ENCODE measurements at places on chromosomes 5 and 9. TPM values are rescaled to one million over a fixed set of nuclear protein-coding genes. Genes with fewer than 3 reads are reported as not detected.

- no peak for DNase-seq
Measured at GRCh38 chr5:34519489-34520220, 136.5 kb upstream of the RAI14 start.

DNA sequence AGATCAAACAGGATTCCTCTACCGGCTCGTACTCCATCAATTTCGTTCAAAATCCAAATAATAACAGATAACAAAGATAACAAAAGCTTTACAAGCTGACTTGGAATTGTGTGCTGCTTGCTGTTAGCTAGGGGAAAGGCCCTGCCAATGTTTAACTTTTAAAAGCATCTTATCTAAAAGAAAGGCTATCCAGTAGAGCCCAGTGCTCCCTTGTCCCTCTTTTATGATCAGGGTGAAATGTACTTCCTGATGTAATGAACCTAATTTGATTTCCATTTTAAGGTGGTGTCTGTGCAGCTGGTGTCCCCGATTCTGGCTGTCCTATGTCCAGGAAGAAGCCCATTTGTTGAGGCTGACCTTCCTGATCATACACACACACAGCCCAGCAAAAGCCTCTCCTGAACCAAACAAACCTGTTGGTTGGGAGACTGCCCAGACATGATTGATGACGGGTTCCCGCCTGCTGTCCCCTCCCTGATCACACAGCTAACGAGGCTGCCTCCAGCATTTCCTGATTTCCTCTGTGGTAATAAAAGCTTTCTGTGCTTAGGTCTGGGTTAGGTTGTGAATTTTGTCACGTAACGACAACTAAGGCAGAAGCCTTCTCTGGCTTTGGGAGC is 54.1 kb downstream of the PWWP2A start:
- no peak for DNase-seq

- no peak for DNase-seq
Measured at GRCh38 chr9:5536684-5537083, 26.4 kb downstream of the PDCD1LG2 start.

GRCh38 chr5:138541511-138542179 is 1.4 kb downstream of the ETF1 start:
- no peak for DNase-seq

DNA sequence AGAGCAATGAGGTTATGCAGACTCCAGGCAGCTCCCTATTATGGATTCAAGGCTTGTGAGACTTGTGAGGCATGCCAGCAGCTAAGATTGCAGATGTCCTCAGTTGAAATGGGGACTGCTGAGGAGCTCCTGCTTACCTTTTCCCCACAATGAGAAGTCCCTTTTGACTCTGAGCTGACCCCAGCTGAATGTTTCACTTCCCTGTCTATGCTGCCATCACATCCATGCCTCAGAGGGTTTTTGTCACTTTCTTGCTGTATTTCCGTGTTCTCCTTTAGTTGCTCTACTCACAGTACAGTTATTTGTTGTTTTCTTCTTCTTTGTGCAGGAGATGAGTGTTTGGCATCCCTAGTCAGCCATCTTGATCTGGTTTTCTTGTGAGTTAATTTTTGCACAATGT is 18.8 kb upstream of the OR2S2 start:
- no peak for DNase-seq

DNA sequence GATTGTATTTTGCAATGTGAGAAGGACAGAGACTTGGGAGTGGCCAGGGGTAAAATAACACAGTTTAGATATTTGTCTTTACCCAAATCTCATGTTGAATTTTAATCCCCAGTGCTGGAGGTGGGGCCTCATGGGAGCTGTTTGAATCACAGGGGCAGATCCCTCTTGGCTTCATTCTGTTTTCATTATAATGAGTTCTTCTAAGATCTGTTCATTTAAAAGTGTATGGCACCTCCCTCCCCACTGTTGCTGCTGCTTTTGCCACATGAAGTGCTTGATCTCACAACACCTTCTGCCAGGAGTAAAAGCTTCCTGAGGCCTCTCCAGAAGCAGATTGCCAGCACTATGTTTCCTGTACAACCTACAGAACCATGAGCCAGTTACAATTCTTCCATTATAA is 28.1 kb downstream of the COX7C start:
- DNase-seq: no peak

DNA sequence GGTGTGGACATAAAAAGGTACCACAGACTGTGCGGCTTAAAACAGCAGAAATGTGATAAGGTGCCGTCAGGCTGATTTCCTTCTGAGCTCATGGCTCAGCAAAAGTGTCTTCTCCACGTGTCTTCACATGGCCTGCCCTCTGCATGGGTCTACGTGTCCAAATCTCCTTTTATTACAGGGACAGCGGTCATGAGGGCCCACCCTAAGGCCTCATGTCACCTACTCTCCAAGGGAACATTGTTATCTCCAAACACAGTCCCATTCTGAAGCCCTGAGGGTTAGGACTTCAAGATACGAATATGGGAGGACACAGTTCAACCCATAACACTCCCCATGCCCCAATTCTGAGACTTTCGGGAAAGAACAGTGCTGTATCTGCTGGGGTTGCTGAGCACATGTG is 35.2 kb downstream of the COL23A1 start:
- no peak for DNase-seq

GRCh38 chr5:127892467-127893207 is 189.4 kb downstream of the CCDC192 start:
- peak; percentile 37 for DNase-seq

DNA sequence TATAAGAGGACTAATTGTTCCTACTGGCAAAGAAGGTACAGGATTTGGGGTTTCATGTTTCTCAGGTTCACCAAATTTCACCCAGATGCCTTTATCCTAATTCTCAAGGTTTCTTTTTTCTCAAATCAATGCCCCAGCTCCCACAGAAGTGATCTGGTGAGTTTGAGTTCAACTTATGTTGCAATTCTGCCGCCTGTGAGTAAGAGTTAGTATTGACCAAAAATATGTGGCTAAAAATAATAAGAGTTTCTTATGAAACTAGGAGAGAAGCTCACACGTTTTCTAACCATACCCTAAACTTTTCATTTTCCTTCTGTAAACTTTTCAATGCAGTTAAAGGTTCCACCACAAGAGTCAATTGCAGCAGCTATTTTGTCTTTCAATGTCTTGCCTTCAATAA is 15.1 kb downstream of the SLCO6A1 start:
- DNase-seq: no peak

DNA sequence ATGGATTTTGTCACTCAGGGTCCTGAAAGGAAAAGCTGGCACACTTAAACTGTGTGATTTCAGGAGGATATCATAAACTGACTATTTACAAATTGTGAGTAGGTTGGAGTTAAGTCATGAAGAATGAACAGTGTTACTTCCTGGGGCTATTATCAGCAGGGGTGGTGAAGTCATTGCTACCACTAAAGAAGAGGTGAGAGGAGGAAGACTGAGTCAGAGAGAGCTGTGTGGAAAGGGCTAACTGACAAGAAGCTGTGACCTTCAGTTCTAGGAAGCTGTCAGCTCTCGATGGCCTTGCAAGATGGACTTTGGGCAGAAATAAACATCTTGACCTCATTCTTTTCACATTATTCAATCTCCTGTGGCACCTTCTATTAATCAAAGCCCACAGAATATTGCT is 72.3 kb upstream of the STARD4 start:
- DNase-seq: no peak

- peak; percentile 67 for DNase-seq
Measured at GRCh38 chr9:394347-395052, 179.8 kb downstream of the DOCK8 start.

DNA sequence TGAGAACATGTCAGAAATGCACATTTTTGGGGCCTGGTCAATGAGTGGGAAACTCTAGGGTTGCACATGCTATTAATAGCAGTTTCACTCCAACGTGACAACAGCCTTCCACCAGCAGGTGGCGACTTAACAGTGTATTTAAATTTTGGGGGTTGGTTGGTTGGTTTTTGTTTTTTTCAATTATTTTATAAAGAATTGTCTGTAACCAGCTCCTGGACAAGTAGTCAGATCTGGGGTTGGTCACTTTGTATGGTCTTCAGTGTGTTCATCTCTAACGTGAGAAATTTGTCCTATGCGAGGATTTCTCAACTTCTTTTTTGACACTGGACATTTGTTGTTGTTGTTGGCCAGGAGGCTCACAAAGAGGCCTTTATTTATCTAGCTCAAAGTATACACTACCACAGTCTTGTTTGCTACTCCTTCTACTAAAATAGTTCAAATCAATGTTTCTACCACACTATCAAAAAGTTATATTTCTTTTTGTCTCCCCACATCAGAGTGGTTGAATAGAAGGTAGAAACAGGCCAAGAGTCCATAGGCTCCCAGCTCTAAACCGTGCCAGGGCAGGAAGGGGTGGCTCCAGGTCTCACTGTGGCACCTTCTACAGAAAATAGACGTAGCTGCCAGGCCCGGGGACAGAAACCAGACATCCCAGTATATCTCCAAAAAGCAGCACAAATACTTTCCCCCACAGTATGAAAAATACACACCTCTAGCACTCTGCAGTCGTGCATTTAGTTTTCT is 110.4 kb downstream of the TRPM6 start:
- DNase-seq: peak; percentile 77

DNA sequence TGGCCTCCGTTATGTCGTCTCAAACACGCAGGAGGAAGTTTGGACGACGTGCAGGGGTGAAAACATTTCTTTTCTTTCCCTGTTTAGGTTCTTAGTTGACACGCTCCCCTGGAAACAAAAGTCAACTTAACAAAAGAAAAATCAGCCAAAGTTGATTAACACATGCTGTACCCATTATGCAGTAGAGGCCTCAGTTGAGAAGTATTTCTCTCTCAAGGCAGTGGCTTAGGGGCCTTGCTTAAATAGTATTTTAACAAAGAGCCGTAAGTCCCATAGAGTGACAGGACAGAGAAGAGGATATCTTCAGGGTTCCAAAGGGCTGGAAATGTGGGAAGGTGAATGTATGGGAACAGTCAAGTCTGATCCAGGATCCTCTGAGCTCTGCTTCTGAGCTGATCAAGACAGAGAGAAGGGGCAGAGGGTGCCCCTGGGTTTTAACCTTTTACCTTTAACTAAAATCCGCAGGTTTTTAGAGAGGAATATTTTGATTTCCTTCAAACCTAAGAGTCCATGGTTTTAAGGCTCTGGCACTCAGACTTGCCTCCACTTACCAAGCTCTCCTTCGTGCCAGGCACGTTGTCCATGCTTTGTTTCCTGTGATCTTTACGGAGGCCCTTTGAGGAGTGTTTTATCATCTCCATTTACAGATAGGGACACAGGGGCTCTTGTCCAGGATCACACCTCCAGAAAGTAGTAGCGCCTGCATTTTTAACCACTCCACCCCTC is 629 bp upstream of the CD74 start:
- no peak for DNase-seq

DNA sequence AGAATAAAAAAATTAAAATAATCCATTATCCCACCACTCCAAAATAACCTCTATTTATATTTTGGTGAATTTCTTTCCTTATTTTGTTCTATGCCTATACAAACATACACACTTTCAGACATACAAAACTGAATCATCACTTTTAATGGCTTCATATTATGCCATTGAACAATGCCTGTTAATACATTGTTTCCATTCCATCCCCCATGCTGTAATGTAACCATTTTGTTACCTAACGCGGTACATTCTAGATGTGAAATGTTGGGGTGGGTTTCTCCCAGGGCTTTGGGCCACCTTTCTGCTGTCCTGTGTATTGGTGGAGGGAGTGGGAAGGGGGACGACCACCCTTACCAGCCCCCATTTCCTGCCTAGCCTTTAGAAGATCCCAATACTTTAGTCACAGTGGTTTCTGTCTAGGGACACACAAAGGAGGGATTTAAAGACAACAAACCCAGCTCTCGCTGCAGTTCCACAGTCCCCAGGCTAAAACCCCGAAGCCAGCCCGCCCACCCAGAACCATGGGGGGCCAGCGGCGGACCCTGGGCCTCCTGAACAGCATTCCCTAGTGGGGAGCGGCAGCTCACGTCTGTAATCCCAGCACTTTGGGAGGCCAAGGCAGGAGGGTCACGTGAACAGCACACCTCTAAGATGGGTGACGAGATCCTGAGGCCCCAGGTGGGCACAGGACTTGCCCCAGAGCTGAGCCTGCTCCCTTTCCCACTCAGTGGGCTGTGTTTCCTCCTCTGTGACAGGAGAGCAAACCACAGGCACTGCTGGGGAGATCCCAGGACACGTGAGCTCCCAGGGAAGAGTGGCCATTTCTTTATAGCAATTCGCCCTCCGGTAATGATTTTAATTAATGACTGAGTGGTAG is 56.9 kb upstream of the STXBP1 start:
- no peak for DNase-seq

GRCh38 chr5:65127161-65127901 is 354.4 kb downstream of the ADAMTS6 start:
- no peak for DNase-seq

GRCh38 chr5:91219091-91219802 is 163.9 kb downstream of the ARRDC3 start:
- no peak for DNase-seq

DNA sequence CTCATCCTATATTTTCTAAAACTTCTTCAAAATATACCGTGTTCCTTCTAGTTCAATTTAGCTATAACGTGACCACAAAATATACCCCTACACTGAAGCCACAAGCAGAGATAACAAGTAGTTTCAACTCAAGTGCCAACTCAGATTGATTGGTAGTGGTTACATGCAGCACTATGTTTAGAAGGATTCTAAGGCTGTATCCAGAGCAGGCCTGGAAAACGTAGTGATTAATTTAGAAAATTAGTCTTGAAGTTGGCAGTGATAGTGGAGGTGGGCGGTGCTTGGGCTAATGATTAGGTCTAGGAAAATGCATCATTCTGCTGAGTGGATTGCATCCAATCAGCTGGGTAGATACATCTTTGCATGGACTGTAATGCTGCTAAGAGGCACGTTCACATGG is 61.5 kb downstream of the MAMDC2 start:
- DNase-seq: no peak

GRCh38 chr5:147017621-147018020 is 139.1 kb upstream of the PPP2R2B start:
- no peak for DNase-seq

GRCh38 chr5:131274326-131275063 is 10.6 kb downstream of the CDC42SE2 start:
- DNase-seq: no peak

DNA sequence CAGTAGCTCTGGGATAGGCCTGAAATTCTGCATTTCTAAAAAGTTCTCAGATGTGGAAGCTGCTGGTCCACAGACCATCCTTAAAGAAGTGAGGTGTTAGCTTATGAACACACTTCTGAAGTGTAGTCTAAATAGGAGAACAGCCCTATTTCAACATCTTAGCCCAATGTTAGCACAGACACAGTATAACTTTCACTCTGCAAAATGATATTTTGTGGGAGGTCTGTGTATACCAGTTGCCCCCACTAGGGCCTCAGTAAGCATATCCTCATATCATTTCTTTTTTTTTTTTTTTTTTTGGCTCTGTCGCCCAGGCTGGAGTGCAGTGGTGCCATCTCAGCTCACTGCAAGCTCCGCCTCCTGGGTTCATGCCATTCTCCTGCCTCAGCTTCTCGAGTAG is 7.5 kb upstream of the HABP4 start:
- no peak for DNase-seq

Gene MAP1B
- 506 TPM for total RNA-seq

Gene DNAJA1
- 199 TPM for total RNA-seq

Gene LHX6
- 0.99 TPM for total RNA-seq

Gene OBP2B
- total RNA-seq: not detected

Gene SIT1
- total RNA-seq: not detected

Gene PFN3
- not detected for total RNA-seq

Gene TGFBR1
- total RNA-seq: 97.6 TPM

Data from spinal cord (tissue), 10 donors.